Naive thymus-derived CD4-positive, alpha-beta T cell (primary cell): ENCODE measurements at places on chromosomes 5 and 9. TPM values are rescaled to one million over a fixed set of nuclear protein-coding genes. Genes with fewer than 3 reads are reported as not detected.

- H3K27me3 ChIP-seq = no peaks in the 10 kb centered on the region
- no peak for DNase-seq
- H3K4me3 ChIP-seq = no peak overlapping the region
- H3K4me1 ChIP-seq = no peaks in the 10 kb centered on the region
- H3K27ac ChIP-seq = no peak overlapping the region
Measured at GRCh38 chr5:1186351-1187233, 14.8 kb upstream of the SLC6A19 start.

GRCh38 chr5:121251954-121252353, 599.7 kb upstream of the FTMT start:
- no peak overlapping the region for H3K27ac ChIP-seq
- H3K36me3 ChIP-seq = no peaks in the 10 kb centered on the region
- DNase-seq = no peak
- no peaks in the 10 kb centered on the region for H3K4me1 ChIP-seq

GRCh38 chr5:58439094-58439644, 20.7 kb downstream of the PLK2 start:
- DNase-seq = no peak
- H3K4me1 ChIP-seq = no peaks in the 10 kb centered on the region
- no peak overlapping the region for H3K27ac ChIP-seq
- H3K4me3 ChIP-seq = no peak overlapping the region
- H3K36me3 ChIP-seq = no peaks in the 10 kb centered on the region

Gene ECSCR
- not detected for polyA plus RNA-seq

GRCh38 chr9:99437145-99437544, 215.1 kb downstream of the SEC61B start:
- no peak overlapping the region for H3K27ac ChIP-seq
- H3K27me3 ChIP-seq = no peaks in the 10 kb centered on the region
- no peak for DNase-seq
- H3K4me3 ChIP-seq = no peak overlapping the region

GRCh38 chr5:116651653-116652052, 77.0 kb upstream of the SEMA6A start:
- no peak for DNase-seq
- no peak overlapping the region for H3K4me3 ChIP-seq
- H3K36me3 ChIP-seq = no peaks in the 10 kb centered on the region
- H3K27me3 ChIP-seq = no peaks in the 10 kb centered on the region

Gene CXCL14
- not detected for polyA plus RNA-seq

- no peaks in the 10 kb centered on the region for H3K27me3 ChIP-seq
- no peaks in the 10 kb centered on the region for H3K4me1 ChIP-seq
- H3K4me3 ChIP-seq = no peak overlapping the region
- no peak overlapping the region for H3K27ac ChIP-seq
Measured at GRCh38 chr9:124880501-124880900, 18.6 kb downstream of the ARPC5L start.

Gene GNA14
- not detected for polyA plus RNA-seq
